ENCODE measurements at places on chromosomes 6 and 20. TPM values are rescaled to one million over a fixed set of nuclear protein-coding genes. Genes with fewer than 3 reads are reported as not detected.

DNA sequence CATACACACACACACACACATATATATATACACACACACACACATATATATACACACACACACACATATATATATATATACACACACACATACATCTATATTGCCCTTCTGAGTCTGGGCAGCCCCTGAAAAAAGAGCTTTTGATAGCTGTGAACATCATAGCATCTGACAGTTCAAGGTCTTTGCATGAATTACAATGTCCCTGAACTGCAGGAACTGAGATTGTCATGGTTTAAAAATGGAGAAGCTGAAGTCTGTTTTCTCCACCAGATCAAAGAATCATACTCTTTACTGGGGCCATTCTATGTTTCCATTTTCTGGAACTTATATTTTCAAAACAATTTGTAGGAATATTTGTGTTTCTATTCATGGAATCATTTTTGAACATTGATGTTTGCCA, 189.8 kb downstream of the ZDHHC14 start:
- DNase-seq, result no peak

- no peak for DNase-seq
Observed at GRCh38 chr20:14879839-14880238, 542.4 kb upstream of the FLRT3 start.

DNA sequence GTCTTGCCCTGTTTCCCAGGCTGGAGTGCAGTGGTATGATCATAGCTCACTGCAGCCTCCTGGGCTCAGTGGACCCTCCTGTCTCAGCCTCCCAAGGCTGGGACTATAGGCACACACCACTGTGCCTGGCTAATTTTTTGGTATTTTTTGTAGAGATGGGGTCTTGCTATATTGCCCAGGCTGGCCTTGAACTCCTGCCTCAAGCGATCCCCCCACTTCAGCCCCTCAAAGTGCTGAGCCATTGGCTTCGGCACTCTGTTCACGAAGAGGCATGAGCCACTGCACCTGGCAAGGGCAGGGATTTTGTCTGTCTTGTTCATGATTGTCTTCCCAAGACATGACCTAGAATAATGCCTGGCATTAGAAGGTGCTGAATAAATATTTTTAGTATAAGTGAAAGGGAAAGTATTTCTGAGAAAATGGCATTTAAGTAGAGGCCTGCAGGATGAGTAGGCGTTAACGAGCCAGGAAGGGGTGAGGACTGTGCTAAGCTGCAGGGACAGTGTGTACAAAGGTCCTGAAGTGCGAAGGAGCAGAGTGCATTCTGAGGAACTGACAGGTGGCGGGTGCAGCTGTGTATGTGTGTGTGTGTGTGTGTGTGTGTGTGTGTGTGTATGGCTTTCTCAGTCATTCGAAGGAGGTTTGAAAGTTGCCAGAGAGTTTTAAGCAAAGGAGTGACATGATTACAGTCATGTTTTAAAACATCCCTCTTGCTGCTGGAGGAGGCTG, 43.0 kb downstream of the VEGFA start:
- no peak for DNase-seq

- DNase-seq, result no peak
Observed at GRCh38 chr20:33789109-33789857, 21.9 kb upstream of the CHMP4B start.

The CBLN4 gene
- not detected for total RNA-seq

The MLN gene
- total RNA-seq, result not detected

DNA sequence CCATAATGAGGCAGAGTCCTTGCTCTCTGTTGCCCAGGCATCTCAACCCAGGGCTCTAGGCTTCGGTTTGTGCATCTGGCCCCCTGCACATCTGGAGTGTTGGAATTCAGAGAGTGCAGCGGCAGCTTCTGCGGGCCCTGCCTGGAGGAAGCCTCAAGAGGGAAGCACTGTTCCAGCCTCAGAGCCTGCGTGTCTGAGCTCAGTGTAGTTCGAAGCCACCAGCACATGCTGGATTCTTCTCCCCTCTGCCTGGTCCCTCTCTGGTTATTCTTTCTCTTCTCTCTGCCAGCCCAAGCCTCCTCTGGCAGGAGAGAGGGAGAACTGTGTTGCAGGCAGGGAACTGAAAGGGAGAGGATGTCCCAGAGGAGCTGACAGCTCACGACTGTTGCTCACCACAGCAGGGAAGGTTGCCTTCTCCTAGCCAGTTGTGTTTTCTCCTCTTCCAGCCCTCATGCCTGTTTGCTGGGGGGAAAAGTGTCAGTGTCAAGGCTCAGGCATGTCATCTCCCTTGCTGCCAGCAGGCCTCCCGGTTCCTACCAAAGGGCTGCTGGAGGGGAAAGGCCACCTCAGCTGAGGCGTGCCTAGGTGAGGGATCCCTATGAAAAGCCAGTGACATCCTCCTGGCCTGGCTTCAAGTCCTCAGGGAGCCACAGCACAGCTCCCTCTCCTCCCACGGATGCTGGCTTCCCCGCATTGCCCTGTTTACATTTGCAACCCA, 126.0 kb upstream of the LRFN2 start:
- DNase-seq, result no peak

The EDN1 gene
- 0.56 TPM for total RNA-seq

The TNFRSF21 gene
- 1.1 TPM for total RNA-seq

GRCh38 chr20:40477805-40478204, 211.2 kb downstream of the MAFB start:
- no peak for DNase-seq

- no peak for DNase-seq
Observed at GRCh38 chr6:154058963-154059680, 20.1 kb downstream of the OPRM1 start.

- DNase-seq, result no peak
Observed at GRCh38 chr6:84224251-84224650, 3.2 kb downstream of the CEP162 start.

The GSTA2 gene
- not detected for total RNA-seq

DNA sequence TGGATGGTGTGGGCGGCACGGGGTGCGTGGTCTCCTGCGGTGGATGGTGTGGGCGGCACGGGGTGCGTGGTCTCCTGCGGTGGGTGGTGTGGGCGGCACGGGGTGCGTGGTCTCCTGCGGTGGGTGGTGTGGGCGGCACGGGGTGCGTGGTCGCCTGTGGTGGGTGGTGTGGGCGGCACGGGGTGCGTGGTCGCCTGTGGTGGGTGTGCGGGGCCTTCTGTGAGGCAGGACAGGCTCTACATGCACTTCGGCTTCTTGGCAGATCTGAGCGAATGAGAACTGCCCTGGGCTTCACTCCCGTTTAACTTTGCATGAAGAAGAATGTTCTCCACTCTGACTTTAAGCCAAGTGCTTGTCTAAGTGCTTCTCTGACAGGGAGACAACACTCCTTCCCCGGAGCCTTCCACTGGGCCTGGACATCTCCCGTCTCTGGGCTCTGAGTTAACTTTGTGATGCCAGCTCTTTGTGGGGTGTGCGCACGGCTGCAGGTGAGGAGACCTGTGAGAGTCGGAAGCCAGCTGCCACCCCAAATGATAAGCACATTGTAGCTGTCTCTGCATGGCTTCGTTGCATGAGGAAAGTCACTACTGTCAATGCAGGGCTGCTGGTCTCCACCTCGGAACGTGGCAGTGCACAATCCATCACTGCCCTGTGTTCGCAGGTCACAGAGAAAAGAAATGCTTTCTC, 244.8 kb downstream of the DLL1 start:
- no peak for DNase-seq

DNA sequence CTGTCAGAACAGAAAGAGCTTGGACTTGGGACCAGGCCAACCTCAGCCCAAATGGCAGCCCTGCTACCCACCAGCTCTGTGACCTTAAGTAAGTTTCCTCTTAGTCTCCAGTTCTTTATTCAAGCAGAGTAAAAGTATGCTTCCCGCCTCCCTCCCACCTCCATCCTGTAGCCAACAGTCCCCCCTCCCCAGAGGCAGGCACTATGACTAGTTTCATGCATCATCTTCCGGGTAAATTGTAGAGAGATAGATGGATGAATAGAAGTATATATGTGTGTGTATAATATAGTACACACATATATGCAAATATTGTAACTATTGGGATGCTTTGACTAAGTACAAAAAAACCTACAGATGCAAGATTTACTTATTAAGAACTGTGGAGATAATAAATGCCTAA, 39.5 kb upstream of the B4GALT5 start:
- no peak for DNase-seq

DNA sequence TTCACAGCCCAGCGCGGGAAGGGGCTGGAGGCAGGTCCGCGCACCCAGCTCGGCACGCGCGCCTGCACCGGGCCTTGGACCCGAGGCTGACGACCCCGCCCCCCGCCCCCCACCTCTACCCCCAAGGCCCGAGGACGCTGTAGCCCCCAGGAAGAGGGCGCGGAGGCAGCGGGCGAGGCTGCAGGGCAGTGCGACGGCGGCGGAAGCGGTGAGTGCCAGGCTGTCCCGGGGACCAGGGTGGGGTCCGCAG, 1.2 kb downstream of the LIME1 start:
- no peak for DNase-seq

All from activated B cell treated with CpG ODN at 0.5 μM for 24 hours (primary cell).